ENCODE measurements at places on chromosomes 5 and 9. TPM values are rescaled to one million over a fixed set of nuclear protein-coding genes. Genes with fewer than 3 reads are reported as not detected.

GRCh38 chr9:16023446-16023845, 470.6 kb downstream of the CCDC171 start:
- peaks cover 1% of the 10 kb centered on the region for H3K4me1 ChIP-seq
- H3K27me3 ChIP-seq, result no peaks in the 10 kb centered on the region
- no peak for DNase-seq
- no peaks in the 10 kb centered on the region for H3K36me3 ChIP-seq
- no peak overlapping the region for H3K4me3 ChIP-seq
- no peak overlapping the region for H3K27ac ChIP-seq

The ECSCR gene
- total RNA-seq, result not detected

GRCh38 chr5:110594866-110595265, 131.6 kb downstream of the TMEM232 start:
- H3K27ac ChIP-seq, result no peak overlapping the region
- no peak overlapping the region for H3K4me3 ChIP-seq
- no peak for DNase-seq

GRCh38 chr5:155886311-155887031, 440.5 kb upstream of the SGCD start:
- no peak overlapping the region for H3K27ac ChIP-seq
- no peaks in the 10 kb centered on the region for H3K36me3 ChIP-seq
- peaks cover 7% of the 10 kb centered on the region for H3K4me1 ChIP-seq

DNA sequence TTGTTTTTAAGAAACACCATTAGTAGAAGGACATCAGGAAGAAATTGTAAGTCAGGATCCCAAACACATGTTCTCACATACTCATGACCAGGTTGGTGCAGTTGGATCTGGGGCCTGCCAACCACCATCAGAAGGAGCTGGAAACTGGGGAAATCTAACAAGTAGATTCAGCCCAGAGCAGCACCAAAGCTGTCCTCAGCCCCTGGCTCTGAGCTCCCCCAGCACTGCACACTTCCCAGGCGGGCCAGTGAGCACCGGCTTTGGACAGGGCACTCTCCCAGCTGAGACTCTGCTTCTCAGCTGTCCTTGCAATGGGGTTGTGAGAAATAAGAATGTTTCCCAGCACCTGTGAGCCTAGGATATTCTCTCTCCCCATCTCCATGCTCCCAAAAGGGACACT, 162.5 kb downstream of the PAX5 start:
- no peak overlapping the region for H3K27ac ChIP-seq
- peaks cover 30% of the 10 kb centered on the region for H3K4me1 ChIP-seq
- DNase-seq, result no peak
- no peak overlapping the region for H3K4me3 ChIP-seq
- no peaks in the 10 kb centered on the region for H3K36me3 ChIP-seq

The LPAR1 gene
- total RNA-seq, result 16.2 TPM

The TMEM215 gene
- not detected for total RNA-seq

The TMEM141 gene
- 57.8 TPM for total RNA-seq

The PDLIM4 gene
- total RNA-seq, result 14.3 TPM

GRCh38 chr5:3365501-3366215, 230.0 kb upstream of the IRX1 start:
- no peak for DNase-seq
- peaks cover 36% of the 10 kb centered on the region for H3K27me3 ChIP-seq
- H3K27ac ChIP-seq, result no peak overlapping the region
- no peaks in the 10 kb centered on the region for H3K4me1 ChIP-seq
- no peaks in the 10 kb centered on the region for H3K36me3 ChIP-seq
- H3K4me3 ChIP-seq, result no peak overlapping the region

- no peak for DNase-seq
- no peak overlapping the region for H3K27ac ChIP-seq
- no peaks in the 10 kb centered on the region for H3K36me3 ChIP-seq
- H3K27me3 ChIP-seq, result no peaks in the 10 kb centered on the region
- no peaks in the 10 kb centered on the region for H3K4me1 ChIP-seq
These were observed 88.5 kb downstream of the PRR16 start for GRCh38 chr5:120552638-120553037.

GRCh38 chr5:130868186-130868840, 296.7 kb downstream of the HINT1 start:
- H3K27ac ChIP-seq, result no peak overlapping the region
- peaks cover 1% of the 10 kb centered on the region for H3K4me1 ChIP-seq
- no peak overlapping the region for H3K4me3 ChIP-seq
- H3K36me3 ChIP-seq, result no peaks in the 10 kb centered on the region

DNA sequence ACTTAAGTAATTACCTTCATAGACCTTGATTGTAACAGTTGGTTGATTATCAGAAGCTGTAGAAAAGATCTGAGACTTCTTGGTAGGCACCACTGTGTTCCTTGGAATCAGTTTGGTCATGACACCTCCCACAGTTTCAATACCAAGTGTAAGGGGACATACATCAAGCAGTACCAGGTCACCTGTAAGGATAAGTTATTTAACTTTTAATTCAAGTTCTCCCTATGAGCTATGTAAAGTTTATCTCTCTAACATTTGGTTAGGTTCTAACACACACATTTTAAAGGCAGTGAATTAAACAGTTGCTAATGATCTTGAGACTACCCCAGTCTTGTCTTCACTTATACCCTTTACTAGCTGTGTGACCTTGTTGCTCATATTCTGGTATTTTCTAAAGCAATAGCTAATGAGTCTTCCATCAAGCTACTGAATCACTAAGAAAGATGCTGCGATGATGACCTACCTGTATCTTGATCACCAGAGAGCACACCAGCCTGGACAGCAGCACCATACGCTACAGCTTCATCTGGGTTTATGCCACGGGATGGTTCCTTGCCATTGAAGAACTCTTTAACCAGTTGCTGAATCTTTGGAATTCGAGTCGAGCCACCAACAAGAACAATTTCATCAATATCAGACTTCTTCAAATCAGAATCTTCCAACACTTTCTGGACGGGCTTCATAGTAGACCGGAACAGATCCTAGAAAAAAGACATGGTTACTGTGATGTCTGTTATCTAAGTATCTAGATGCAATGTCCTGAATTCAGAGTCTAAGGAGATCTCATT, 2.8 kb downstream of the HSPA5 start:
- peaks cover 34% of the 10 kb centered on the region for H3K4me1 ChIP-seq
- peaks cover 38% of the 10 kb centered on the region for H3K36me3 ChIP-seq
- no peak for DNase-seq
- peak overlapping the region; percentile 94 for H3K4me3 ChIP-seq

All from progenitor cell of endocrine pancreas (in vitro differentiated cells).